ENCODE measurements at places on chromosomes 3 and 15.
A peak's percentile ranks its signal among the peaks of the same experiment; 100 is the strongest.

- H3K4me3 ChIP-seq: no peak overlapping the region
- no peaks in the 10 kb centered on the region for H3K27me3 ChIP-seq
- no peak overlapping the region for H3K27ac ChIP-seq
- no peaks in the 10 kb centered on the region for H3K36me3 ChIP-seq
Measured at GRCh38 chr3:197206913-197207312, 91.5 kb downstream of the DLG1 start.

GRCh38 chr3:64164349-64164748 lies 60.9 kb downstream of the PRICKLE2 start:
- no peaks in the 10 kb centered on the region for H3K27me3 ChIP-seq
- H3K4me3 ChIP-seq: no peak overlapping the region
- H3K4me1 ChIP-seq: peaks cover 35% of the 10 kb centered on the region
- H3K27ac ChIP-seq: peak overlapping the region; percentile 84

DNA sequence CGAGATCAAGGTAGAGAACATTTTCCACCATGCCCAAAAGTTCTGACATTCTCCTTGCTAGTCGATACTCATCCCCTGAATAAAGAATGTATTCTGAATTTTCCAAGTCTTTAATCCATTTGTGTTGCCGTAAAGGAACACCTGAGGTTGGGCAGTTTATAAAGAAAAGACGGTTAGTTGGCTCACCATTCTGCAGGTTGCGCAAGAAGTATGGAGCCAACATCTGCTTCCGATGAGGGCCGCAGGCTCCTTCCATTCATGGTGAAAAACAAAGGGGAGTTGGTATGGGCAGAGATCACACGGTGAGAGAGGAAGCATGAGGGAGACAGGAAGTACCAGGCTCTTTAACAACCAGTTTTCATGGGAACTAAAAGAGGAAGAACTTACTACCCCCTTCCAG lies 121.2 kb downstream of the DCLK3 start:
- no peaks in the 10 kb centered on the region for H3K36me3 ChIP-seq
- H3K4me1 ChIP-seq: peaks cover 13% of the 10 kb centered on the region
- H3K27ac ChIP-seq: no peak overlapping the region
- H3K27me3 ChIP-seq: no peaks in the 10 kb centered on the region
- DNase-seq: no peak

GRCh38 chr3:20405231-20405630 lies 219.2 kb upstream of the SGO1 start:
- no peaks in the 10 kb centered on the region for H3K4me1 ChIP-seq
- H3K36me3 ChIP-seq: no peaks in the 10 kb centered on the region

GRCh38 chr3:146638718-146639117 lies 33.6 kb upstream of the PLSCR5 start:
- DNase-seq: no peak
- H3K27ac ChIP-seq: no peak overlapping the region
- no peaks in the 10 kb centered on the region for H3K4me1 ChIP-seq
- H3K27me3 ChIP-seq: no peaks in the 10 kb centered on the region

GRCh38 chr3:154310840-154311239 lies 13.4 kb downstream of the DHX36 start:
- no peaks in the 10 kb centered on the region for H3K4me1 ChIP-seq
- no peak for DNase-seq
- no peak overlapping the region for H3K4me3 ChIP-seq

DNA sequence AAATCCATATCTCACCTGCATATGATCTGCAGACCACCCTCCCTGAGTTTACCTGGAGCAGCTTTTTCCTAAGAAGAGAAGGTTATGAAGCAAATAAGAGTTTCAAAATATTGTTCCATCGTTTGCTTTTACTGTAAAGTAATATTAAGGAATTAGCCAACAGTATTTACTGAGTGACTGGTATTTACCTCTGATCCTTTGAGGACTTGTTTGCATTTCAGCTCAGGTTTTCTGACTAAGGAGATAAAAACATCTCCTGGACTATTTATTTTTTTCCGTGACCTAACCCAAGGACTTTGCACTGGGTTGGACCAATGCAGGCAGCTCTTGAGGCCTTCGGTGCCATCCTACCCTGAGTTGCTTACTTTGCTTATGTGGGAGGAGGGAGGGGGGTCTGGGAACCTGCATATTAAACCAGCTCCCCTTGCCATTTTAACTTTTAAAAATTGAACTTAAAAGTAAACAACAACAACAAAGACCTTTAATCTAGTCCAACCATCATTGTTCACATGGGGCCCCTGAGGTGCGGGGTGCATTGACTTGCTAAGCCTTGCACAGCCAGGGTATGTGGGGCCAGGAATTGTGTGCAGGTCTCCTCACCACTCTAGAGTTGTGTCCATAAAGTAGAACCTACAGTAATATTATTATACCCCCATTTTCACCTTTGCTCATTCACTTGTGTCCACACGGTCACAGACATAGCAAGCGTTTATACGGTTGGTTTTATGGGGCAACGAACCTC lies 39.3 kb downstream of the TRAK1 start:
- no peaks in the 10 kb centered on the region for H3K27me3 ChIP-seq
- DNase-seq: no peak
- no peak overlapping the region for H3K4me3 ChIP-seq
- peaks cover 19% of the 10 kb centered on the region for H3K36me3 ChIP-seq

GRCh38 chr15:65939901-65940617 lies 70.8 kb downstream of the RAB11A start:
- H3K27ac ChIP-seq: no peak overlapping the region
- peaks cover 7% of the 10 kb centered on the region for H3K27me3 ChIP-seq
- H3K4me1 ChIP-seq: peaks cover 15% of the 10 kb centered on the region
- no peaks in the 10 kb centered on the region for H3K36me3 ChIP-seq
- peak; percentile 83 for DNase-seq
- H3K4me3 ChIP-seq: no peak overlapping the region

DNA sequence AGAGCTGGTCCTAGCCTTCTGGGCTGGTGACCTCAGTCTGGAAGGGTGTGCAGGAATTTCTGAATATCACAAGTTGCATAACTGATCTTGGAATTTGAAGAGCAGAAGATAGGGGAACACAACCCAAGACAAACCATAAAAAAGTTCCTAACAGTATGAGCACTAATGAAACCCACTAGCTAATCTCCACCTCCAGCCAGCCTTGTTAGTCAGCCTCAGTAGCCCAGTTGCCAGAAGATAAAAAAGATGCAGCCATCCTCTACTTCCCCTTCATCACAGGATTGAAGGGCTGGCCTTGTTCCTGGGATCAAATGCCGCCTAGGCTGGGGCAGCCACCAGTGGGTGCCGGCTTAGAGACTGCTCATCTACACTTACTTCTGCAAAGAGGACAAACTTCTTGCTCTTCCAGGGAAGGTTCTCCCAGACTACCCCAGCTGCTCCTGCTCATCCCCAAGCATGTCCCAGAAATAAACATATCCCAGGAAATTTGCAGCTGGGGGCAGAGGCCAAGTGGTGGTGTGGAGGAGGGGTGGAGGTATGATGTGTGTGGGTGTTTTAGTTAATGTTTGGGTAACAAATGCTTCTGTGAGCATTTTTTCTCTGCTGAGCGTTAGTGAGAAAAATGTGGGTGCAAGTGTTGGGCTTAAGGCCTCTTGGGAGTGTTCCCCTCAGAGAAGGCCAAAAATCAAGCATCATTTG lies 9.2 kb upstream of the ITGA11 start:
- no peaks in the 10 kb centered on the region for H3K36me3 ChIP-seq
- H3K4me1 ChIP-seq: peaks cover 14% of the 10 kb centered on the region
- no peak overlapping the region for H3K27ac ChIP-seq
- peak; percentile 9 for DNase-seq

- H3K4me3 ChIP-seq: no peak overlapping the region
- no peaks in the 10 kb centered on the region for H3K36me3 ChIP-seq
- H3K27ac ChIP-seq: no peak overlapping the region
- H3K27me3 ChIP-seq: no peaks in the 10 kb centered on the region
Measured at GRCh38 chr3:81045976-81046375, 715.5 kb downstream of the GBE1 start.

GRCh38 chr3:186081678-186082077 lies 27.2 kb downstream of the ETV5 start:
- H3K36me3 ChIP-seq: peaks cover 16% of the 10 kb centered on the region
- DNase-seq: no peak
- no peaks in the 10 kb centered on the region for H3K27me3 ChIP-seq
- no peak overlapping the region for H3K4me3 ChIP-seq

DNA sequence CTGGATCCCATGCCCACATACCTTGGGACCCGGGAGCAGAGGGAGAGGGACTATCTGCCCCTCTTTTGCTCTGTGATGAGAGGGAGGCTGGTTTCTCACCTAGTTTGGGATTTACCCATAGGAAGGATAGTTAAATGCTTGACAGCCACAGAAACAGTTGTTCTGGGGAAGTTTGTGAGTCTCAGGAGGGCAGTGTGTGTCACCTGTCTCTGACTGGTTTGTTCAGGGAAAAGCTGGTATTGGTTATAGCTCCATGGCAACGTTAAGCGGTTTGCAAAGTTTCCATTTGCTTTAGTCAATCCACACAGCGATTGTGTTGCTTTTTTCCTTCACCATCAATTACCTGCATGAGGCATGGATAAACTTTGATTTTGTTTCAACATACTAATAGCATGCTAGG lies 3.7 kb upstream of the TMED3 start:
- no peak overlapping the region for H3K27ac ChIP-seq
- DNase-seq: no peak
- H3K27me3 ChIP-seq: peaks cover 51% of the 10 kb centered on the region
- peaks cover 10% of the 10 kb centered on the region for H3K4me1 ChIP-seq

- peaks cover 39% of the 10 kb centered on the region for H3K4me1 ChIP-seq
- H3K36me3 ChIP-seq: no peaks in the 10 kb centered on the region
- H3K4me3 ChIP-seq: no peak overlapping the region
Measured at GRCh38 chr15:100763835-100764750, 115.5 kb upstream of the ALDH1A3 start.

- no peaks in the 10 kb centered on the region for H3K36me3 ChIP-seq
- no peaks in the 10 kb centered on the region for H3K27me3 ChIP-seq
- H3K4me1 ChIP-seq: no peaks in the 10 kb centered on the region
- no peak overlapping the region for H3K4me3 ChIP-seq
- DNase-seq: no peak
Measured at GRCh38 chr3:97197083-97197482, 382.7 kb downstream of the EPHA6 start.

DNA sequence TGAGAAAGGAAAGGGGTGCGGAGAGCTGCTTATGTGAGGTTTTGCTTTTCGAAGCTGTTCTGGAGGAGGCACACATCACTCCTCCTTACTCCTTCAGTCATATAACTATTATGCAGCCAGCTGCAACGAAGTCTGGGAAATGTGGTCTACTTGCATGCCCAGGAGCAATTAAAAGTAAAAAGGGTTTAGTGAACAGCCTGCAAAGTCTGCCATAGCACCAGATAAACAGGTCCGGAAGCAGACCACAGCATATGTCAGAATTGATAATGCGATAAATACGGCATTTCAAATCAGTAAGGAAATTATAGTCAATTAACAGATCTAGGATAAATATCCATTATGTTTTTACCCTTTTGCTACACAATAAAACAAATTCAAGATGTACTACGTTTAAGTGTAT lies 99.5 kb downstream of the POLR2M start:
- H3K4me3 ChIP-seq: no peak overlapping the region
- peaks cover 5% of the 10 kb centered on the region for H3K27me3 ChIP-seq
- no peaks in the 10 kb centered on the region for H3K36me3 ChIP-seq
- no peak overlapping the region for H3K27ac ChIP-seq
- DNase-seq: no peak

DNA sequence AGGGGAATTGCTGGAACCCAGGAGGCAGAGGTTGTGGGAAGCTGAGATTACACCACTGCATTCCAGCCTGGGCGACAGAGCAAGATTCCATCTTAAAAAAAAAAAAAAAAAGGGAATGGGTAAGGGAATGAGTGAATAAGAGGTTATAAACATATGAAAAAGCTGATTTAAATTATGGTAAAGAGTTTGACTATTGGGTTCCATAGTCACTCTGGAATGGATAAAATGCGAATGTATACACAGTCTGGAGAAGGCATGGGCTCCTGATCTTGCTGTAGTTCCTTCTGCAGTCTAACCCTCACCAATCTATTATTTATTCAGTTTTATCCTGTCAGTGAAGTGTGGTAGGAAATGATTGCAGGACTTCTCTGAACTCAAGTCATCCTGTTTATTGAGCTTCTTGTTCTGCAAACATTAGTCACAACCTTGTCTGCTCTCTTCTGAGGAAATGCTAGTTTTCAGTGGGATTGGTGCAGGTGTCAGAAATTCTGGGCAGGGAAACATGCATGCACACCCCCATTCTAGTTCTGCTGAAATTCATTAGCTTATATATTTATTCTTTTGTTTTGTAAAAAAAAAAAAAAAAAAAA lies 190.9 kb upstream of the CFAP20DC start:
- H3K27ac ChIP-seq: no peak overlapping the region
- DNase-seq: no peak
- H3K27me3 ChIP-seq: no peaks in the 10 kb centered on the region
- no peaks in the 10 kb centered on the region for H3K36me3 ChIP-seq
- no peak overlapping the region for H3K4me3 ChIP-seq

DNA sequence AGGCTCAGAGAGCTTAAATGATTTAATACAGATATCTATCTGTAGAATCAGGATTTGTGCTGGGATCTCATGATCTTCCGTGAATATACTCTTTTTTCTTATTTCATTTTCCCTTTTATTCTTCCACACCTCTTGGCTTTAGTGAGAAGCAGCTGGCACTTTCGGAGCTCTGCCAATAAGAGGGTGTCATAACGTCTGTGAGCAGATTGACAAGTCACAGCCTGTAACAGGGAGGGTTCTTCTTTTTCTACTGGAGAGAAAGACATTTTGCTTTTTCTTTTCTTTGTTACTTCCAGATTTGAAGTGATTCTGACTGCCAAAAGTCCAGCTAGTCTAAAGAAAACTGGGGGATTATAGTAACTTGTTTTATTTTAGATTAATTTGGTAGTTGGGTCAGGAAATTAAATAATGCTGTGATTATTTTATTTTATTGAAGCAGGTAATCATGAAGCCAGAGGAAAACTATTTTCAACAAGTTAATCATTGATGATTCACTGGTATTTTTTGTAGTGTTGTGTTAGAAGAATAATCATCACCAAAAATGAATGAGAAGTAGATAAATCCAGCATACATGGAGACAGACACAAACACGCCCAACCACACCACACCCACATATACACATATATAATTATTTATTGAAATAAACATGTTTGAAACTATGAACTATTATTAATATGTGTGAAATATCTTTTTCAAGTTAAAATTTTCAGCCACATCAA lies 69.8 kb downstream of the TNFAIP8L3 start:
- no peaks in the 10 kb centered on the region for H3K27me3 ChIP-seq
- H3K27ac ChIP-seq: no peak overlapping the region
- H3K36me3 ChIP-seq: no peaks in the 10 kb centered on the region
- H3K4me1 ChIP-seq: no peaks in the 10 kb centered on the region
- no peak overlapping the region for H3K4me3 ChIP-seq

- no peak overlapping the region for H3K4me3 ChIP-seq
- no peak overlapping the region for H3K27ac ChIP-seq
- DNase-seq: no peak
- no peaks in the 10 kb centered on the region for H3K4me1 ChIP-seq
- no peaks in the 10 kb centered on the region for H3K36me3 ChIP-seq
Measured at GRCh38 chr3:111362381-111363009, 179.5 kb upstream of the CD96 start.

DNA sequence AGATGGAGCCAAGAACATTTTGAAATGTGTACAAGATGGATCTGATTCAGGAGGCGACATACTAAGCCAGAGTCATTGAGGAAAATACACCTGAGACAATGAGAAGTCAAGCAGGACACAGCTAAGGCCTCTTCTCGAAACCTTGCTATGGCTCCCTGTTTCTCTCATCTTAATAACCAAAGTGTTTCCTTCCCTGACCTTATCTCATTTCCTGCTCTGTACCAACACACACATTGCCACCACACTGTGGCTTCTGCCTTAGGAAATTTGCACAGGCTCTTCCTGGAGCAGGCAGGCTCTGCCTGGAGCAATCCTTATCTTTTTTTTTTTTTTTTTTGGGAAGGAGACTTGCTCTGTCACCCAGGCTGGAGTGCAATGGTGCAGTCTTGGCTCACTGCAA lies 36.6 kb downstream of the OXSM start:
- no peak for DNase-seq
- no peaks in the 10 kb centered on the region for H3K36me3 ChIP-seq
- H3K27ac ChIP-seq: no peak overlapping the region
- H3K27me3 ChIP-seq: no peaks in the 10 kb centered on the region
- no peaks in the 10 kb centered on the region for H3K4me1 ChIP-seq
- H3K4me3 ChIP-seq: no peak overlapping the region
